ENCODE measurements at places on chromosomes 7 and 10.

- no peaks in the 10 kb centered on the region for H3K27me3 ChIP-seq
- H3K4me3 ChIP-seq, result no peak overlapping the region
- no peak for DNase-seq
- H3K36me3 ChIP-seq, result peaks cover 8% of the 10 kb centered on the region
- H3K4me1 ChIP-seq, result peaks cover 45% of the 10 kb centered on the region
- no peak overlapping the region for H3K27ac ChIP-seq
These were observed 84.7 kb downstream of the MMRN2 start for GRCh38 chr10:86872757-86873156.

DNA sequence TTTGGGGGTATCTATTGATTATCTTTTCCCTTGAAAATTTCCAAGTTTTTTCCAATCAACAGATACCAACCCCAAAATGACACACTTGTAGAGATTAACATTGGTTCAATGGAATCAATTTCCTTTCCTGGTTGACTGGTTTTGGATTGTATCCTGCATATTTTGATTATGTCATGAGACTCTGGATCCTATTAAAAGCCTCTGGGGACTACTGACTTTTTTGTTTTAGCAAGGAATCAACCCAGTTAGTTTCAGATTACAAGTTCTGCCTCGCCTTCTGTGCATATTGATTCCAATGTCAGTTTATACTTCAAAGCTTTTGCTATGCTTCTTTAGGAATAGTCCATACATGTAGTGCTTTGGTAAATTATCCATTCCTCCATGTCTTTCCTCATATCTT, 29.2 kb downstream of the COPG2 start:
- no peak overlapping the region for H3K4me3 ChIP-seq
- no peaks in the 10 kb centered on the region for H3K4me1 ChIP-seq
- no peaks in the 10 kb centered on the region for H3K27me3 ChIP-seq
- no peak for DNase-seq
- H3K36me3 ChIP-seq, result no peaks in the 10 kb centered on the region
- no peak overlapping the region for H3K27ac ChIP-seq

- H3K27ac ChIP-seq, result no peak overlapping the region
- no peak for DNase-seq
- no peaks in the 10 kb centered on the region for H3K27me3 ChIP-seq
These were observed 412.8 kb upstream of the MTPN start for GRCh38 chr7:136389933-136390332.

DNA sequence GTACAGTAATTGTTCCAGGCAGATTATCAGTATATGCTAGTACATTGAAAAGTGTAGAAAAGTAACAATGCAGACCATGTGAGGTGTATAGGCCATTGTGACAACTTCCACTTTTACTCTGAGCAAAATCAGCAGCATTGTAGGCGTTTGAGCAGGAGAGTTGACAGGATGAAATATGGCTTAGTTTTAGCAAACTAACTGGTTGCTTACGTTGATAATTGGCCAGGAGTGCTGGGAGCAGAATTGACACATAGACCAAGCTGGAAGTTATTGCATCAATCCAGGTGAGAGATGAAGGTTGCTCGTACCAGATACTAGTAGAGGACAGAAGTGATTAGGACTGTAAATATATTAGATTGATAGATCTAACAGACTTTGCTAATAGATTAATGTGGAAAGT, 46.0 kb downstream of the LCOR start:
- DNase-seq, result no peak
- no peak overlapping the region for H3K27ac ChIP-seq
- peaks cover 14% of the 10 kb centered on the region for H3K4me1 ChIP-seq
- H3K27me3 ChIP-seq, result no peaks in the 10 kb centered on the region

GRCh38 chr7:41206267-41206666, 496.6 kb downstream of the INHBA start:
- no peak for DNase-seq
- H3K4me1 ChIP-seq, result no peaks in the 10 kb centered on the region
- H3K36me3 ChIP-seq, result no peaks in the 10 kb centered on the region
- H3K4me3 ChIP-seq, result no peak overlapping the region

GRCh38 chr10:114779803-114780576, 41.6 kb upstream of the FHIP2A start:
- no peak for DNase-seq
- H3K27ac ChIP-seq, result no peak overlapping the region
- no peaks in the 10 kb centered on the region for H3K27me3 ChIP-seq
- no peaks in the 10 kb centered on the region for H3K36me3 ChIP-seq
- no peak overlapping the region for H3K4me3 ChIP-seq

GRCh38 chr7:50768485-50769474, 13.9 kb downstream of the GRB10 start:
- no peak overlapping the region for H3K27ac ChIP-seq
- peaks cover 28% of the 10 kb centered on the region for H3K4me1 ChIP-seq
- H3K4me3 ChIP-seq, result no peak overlapping the region
- H3K36me3 ChIP-seq, result no peaks in the 10 kb centered on the region
- H3K27me3 ChIP-seq, result no peaks in the 10 kb centered on the region

DNA sequence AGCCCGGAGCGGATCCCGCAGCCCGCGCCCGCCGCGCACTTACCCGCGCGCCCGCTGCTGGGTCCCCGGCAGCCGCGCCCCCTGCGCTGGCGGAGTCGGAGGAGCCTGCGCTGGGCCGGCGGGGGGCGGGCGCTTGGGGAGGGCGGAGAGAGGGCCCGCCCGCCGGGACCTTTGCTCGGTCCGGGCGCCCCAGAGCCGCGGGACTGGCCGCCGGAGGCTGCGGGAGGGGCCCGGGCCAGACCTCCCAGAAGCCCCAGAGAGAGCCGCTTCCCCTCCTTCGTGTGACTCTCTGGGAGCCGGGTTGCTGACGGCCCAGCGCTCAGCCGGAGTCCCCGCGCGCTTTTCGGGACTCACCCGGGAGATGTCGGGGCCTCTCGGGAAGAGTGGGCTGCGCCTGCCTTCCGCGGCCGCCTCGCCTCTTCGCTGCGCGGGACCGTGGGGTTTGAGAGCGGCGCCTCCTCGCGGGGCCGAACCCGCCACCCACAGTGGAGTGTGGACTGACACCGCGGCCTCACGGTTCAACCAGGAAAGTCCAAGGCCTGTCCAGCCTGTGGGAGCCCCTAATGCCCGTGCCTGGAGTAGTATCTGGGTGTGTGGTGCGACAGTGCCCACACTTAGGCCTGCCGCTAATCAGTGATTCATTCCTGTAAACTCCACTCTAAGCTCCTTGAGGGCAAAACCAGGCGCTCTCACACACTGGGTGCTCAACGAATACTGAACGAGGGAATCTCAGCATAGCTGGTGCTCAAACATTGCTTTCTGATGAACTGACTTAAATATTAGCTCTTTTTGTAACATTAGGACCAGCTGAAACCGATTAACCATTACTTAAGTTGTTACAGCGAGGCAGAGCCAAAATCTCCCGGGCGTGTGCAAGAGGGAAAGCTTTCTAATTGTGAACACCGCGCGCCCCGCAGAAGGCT, at the start of gene GSDME:
Gene GSDME (minus strand): TSS at position 112 of the 923 bp plus-strand sequence. CDS start 7,690 bp downstream, outside the sequence.
- H3K27me3 ChIP-seq, result no peaks in the 10 kb centered on the region
- peaks cover 6% of the 10 kb centered on the region for H3K4me1 ChIP-seq
- no peaks in the 10 kb centered on the region for H3K36me3 ChIP-seq

- H3K4me1 ChIP-seq, result peaks cover 1% of the 10 kb centered on the region
- no peak overlapping the region for H3K27ac ChIP-seq
- no peak overlapping the region for H3K4me3 ChIP-seq
- DNase-seq, result no peak
- H3K27me3 ChIP-seq, result no peaks in the 10 kb centered on the region
- H3K36me3 ChIP-seq, result no peaks in the 10 kb centered on the region
These were observed 61.3 kb downstream of the GALNT17 start for GRCh38 chr7:71193099-71193810.

DNA sequence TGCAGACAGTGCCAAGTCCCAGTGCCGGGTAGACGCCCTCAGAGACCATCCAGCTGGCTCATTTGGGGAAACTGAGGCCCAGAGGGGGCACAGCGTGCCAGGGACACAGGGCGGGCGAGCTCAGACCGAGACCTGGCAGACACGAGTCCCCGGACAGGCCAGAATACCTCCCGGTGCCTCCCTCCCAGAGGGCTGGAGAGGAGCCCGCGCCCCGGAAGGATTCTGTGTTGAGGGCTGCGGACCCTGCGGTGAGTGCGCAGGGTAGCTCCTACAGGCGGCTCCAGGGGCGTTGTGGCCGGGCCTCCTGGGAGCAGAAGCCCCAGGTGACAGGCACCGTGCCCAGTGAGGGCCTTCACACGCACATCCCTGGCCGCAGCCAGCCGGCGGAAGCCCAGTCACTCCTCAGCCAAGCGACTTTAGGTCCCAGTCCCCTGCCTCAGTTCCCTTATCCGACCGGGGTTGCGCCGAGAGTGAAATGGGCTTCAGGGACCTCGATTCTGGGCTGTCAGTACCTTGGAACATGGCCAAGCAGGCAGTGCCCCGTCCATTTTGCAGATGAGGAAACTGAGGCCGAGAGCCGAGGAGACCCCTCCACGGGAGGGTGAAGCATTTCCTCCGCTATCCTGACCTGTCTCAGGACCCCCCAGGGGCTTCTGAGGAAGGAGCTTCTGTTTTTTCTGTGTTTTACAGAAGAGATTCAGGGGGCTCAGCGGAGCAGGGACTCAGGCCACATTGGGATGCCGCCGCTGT, 73.6 kb downstream of the ELFN1 start:
- no peak overlapping the region for H3K27ac ChIP-seq
- H3K27me3 ChIP-seq, result no peaks in the 10 kb centered on the region
- no peak overlapping the region for H3K4me3 ChIP-seq
- no peaks in the 10 kb centered on the region for H3K4me1 ChIP-seq

GRCh38 chr10:131227163-131227740, 84.3 kb downstream of the TCERG1L start:
- H3K4me3 ChIP-seq, result no peak overlapping the region
- no peak overlapping the region for H3K27ac ChIP-seq
- no peaks in the 10 kb centered on the region for H3K4me1 ChIP-seq

DNA sequence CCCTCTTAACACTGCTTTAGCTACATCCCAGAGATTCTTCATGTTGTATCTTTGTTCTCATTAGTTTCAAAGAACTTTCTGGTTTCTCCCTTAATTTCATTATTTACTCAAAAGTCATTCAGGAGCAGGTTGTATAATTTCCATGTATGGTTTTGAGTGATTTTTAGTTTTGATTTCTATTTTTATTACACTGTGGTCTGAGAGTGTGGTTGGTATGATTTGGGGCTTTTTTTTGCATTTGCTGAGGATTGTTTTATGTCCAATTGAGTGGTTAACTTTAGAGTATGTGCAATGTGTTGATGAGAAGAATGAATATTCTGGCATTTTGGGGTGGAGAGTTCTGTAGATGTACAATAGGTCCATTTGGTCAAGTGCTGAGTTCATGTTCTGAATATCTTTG, 37.9 kb upstream of the CAPZA2 start:
- no peaks in the 10 kb centered on the region for H3K27me3 ChIP-seq
- H3K36me3 ChIP-seq, result no peaks in the 10 kb centered on the region
- no peak overlapping the region for H3K27ac ChIP-seq
- no peaks in the 10 kb centered on the region for H3K4me1 ChIP-seq
